ENCODE measurements at places on chromosomes 4 and X. TPM values are rescaled to one million over a fixed set of nuclear protein-coding genes. Genes with fewer than 3 reads are reported as not detected.

LONRF3 gene
- polyA plus RNA-seq = 1.00 TPM

BEX5 gene
- polyA plus RNA-seq = 11.6 TPM

KIF4A gene
- polyA plus RNA-seq = 13.0 TPM

RTL9 gene
- 0.19 TPM for polyA plus RNA-seq

SSX1 gene
- polyA plus RNA-seq = not detected

CENPVL1 gene
- 0.22 TPM for polyA plus RNA-seq

ODAM gene
- 1.2 TPM for polyA plus RNA-seq

NEUROG2 gene
- not detected for polyA plus RNA-seq

HTR2C gene
- 0.72 TPM for polyA plus RNA-seq

RHOXF2B gene
- not detected for polyA plus RNA-seq

GAGE12H gene
- not detected for polyA plus RNA-seq

ALAS2 gene
- polyA plus RNA-seq = 10.5 TPM

NR0B1 gene
- polyA plus RNA-seq = 0.32 TPM

ARAP2 gene
- polyA plus RNA-seq = 4.6 TPM

DNA sequence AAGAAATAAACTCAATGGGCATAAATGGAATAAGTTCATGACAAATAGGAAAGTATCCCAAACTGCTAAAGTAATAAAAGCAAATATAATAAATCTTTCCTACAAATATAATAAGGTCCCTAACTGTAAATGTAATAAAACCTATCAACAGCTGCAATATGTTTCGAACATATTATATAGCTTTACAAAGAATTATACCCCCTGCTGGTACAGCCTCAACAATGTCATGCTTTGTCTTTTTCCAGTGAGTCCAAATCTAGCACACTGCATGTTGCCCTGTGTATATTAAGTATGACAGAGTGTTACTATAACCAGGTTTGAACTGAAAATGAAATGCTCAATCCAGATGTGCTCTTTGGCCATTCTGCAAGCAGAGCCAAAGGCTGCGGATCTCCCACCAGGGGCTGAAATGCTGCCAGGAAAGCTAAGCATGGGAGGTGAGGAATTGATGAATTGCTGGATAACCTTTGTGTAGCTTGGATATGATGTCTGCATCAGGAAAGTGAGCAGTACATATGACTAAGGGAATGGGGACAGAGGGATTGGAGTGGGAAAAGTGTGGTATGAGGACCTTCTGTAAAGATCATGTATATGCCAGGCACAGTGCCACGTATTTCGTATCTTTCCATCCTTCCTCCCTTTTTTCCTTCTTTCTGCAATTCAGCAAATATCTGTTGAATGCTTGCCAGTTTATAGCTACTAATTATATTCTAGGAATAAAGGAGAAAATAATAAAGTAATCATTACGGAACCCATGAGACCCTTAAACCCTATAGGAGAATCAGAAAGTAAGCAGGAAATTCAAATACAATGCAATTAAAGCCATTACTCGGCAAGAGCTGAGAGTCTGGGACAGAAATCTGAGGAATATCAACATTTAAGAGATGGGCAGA lies 954.6 kb upstream of the LCORL start:
- DNase-seq = no peak

DNA sequence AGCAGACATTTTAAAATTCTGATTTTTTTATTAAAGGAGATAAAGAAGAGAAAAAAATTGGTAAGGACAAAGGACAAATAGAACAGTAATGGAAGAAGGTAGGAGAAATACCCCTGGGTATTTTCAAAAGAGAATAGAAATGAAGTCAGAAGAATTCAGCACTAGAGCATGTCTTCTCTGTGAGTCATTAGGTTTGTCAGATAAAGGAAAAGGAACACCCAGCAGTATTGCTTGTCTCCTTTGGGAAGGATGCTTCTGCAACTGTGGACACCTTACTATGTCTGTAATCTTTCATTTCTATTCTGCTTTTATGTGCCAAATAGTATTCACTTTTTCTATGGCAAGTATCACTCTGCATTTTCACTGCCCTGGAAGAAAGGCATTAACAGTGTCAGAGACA lies 24.0 kb upstream of the PCDH7 start:
- no peak for DNase-seq

GRCh38 chrX:16658284-16658683 lies 8.3 kb downstream of the S100G start:
- DNase-seq = no peak

DNA sequence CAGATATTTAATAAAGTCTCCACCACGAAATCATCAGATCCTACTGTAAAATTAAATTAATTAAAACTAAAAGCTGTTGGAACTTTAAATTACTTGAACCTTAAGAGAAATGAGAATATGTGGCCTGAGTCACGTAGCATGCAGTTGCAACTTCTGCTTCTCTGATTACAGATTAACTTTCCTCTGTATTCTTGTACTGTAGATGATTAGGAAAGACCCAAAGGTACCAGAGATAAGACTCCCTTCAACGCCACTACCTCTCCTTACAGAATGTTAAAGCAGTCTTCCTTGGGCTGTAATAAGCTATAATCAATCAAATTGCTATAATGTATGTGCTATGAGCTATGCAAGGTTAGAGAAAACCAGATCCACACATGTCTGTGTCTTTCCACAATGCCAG lies 47.9 kb downstream of the FAM13A start:
- no peak for DNase-seq

DNA sequence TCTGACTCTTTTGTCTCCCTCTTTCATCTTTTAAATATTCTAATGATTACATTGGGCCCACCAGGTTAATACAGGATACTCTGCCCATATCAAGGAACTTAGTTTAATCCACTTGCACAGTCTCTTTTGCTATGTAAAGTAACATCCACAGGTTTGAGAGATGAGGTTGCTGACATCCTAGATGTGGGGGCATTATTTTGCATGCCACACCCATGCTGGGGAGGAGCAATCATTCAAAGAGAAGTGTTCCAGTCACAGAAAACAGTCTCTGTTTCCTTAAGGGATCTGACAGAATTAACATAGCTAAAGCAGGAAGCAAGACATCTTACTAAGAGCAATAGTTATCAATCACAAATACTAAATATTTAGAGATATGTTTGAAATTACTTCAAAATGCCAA lies 11.5 kb upstream of the TRAM1L1 start:
- no peak for DNase-seq

GRCh38 chrX:36575670-36576069 lies 432.5 kb upstream of the FAM47C start:
- DNase-seq = no peak

DNA sequence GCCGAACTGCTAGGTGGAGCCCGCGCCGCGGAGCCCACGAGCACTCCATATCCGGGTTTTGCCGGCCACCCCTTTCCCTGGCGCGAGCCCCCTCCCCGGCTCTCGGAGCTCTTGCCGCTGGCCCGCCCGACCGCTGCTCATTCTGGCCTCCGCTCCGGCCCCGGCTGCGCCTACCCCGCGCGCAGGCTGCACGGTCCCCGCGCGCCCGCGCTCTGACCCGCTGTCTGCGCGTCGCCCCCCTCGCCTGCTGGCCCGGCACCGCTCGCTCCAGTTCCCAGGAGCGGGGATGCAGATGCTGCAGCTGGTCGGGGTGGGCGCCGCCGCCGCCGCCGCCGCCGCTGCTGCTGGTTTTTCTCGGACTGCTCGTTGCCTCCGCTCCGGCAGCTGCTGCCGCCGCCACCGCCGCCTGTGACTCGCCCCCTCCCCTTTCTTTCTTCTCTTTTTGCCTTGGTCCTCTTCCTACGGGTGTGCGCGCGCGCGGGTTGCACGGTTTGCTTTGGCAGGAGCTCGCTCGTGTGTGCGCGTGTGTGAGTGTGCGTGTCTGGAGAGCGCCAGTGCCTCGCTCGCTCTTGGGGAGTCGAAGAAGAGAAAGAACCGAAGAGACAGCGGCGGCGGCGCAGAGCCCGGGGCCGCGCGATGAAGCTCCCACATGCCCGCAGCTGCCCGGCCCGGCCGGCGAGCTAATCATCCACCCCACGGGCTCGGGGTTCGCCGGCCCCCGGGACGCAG lies at the start of gene ADGRL3:
ADGRL3 (plus strand) TSS at position 140 of the 729 bp plus-strand sequence.
- DNase-seq = peak; percentile 44

GRCh38 chr4:54566608-54567007 lies 91.1 kb upstream of the KIT start:
- no peak for DNase-seq

DNA sequence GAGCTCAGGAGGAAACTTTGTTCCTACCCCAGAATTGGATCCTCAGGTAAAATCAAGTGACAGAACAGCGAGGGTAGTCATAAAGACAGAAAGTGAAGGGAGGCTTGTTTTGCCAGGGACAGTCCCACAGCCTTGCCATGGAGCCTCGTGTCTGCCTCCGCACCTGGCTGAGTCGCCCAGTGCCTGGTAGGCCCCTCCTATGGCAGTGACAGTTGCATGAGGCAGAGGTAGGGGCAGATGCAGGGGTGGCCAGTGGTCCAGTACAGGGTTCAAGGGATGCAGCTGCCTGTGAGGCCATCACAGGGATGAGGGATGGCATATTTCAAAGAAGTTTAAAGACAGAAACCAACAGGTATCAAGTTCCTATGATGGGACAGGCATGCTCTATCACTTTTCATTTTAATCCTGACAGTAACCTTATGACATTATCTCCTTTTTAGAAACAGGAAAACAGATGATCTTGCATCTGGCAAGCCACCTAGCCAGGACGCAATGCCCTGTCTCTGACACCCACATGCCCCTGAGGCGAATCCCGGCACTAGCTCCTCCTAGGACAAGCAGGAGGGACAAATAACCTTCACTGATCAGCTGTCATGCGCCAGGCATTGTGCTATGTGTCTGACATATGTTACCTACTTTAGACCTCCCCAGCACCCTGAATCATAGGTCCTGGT lies 127.4 kb upstream of the ENPP6 start:
- DNase-seq = no peak

DNA sequence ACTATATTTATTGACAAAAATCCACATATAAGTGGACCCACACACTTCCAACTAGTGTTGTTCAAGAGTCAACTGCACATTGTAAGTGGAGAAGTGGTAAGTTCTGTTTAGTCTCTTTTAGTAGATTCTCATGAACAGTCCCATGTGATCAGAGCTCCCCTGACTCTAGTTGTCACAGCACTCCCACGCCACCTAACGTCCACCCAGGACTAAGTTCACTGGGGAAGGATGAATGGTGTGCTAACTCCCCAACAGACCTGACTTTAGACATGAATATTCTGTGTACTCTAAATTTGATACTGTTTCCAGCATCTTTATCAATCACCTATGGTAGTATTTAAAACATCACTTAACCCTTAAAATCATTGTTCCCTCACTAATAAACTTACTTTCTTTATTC lies 59.8 kb downstream of the PACRGL start:
- no peak for DNase-seq

- DNase-seq = no peak
These were observed 772 bp downstream of the EOLA1 start for GRCh38 chrX:149541521-149542047.

GRCh38 chr4:90375081-90375480 lies 247.9 kb downstream of the CCSER1 start:
- no peak for DNase-seq

- no peak for DNase-seq
These were observed 23.5 kb upstream of the BCORL1 start for GRCh38 chrX:129958814-129959492.

DNA sequence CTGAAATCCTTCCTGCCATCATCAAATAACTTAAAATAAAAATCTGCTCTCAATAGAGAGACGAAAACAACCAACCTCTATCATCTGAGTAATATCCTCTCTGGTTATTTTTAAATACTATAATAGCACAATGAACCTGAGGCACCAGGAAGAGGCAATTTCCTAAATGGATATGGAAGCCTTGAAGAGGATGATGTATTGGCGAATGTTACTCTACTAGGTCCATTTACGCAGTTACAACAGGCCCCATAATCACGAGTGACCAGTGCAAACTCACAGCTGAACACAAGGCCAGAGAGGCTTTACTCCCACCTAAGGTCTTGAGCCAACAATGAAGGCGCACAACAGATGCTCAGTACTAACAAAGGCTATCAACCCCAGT lies 678.8 kb upstream of the NR3C2 start:
- no peak for DNase-seq

DNA sequence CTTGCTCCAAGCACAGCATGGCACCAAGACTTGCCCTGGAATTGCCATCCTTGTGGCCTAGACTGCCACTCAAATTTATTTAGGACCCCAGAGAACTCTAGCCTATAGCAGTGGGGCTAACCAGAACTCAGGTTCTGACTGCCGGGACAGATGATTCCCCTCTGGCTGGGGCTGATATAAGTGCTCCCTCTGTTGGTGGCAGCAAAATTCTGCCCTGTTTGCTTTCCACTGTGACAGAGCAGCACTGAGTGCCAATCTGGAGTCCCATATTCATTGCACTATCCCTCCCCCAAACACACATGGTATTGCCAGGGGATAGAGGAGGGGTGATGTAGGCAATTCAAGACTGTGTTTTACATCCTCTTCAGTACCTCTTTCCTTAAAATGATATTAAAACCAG lies 1081.9 kb downstream of the FAT4 start:
- DNase-seq = no peak

GRCh38 chr4:95290702-95291101 lies 258.1 kb downstream of the UNC5C start:
- DNase-seq = no peak

DNA sequence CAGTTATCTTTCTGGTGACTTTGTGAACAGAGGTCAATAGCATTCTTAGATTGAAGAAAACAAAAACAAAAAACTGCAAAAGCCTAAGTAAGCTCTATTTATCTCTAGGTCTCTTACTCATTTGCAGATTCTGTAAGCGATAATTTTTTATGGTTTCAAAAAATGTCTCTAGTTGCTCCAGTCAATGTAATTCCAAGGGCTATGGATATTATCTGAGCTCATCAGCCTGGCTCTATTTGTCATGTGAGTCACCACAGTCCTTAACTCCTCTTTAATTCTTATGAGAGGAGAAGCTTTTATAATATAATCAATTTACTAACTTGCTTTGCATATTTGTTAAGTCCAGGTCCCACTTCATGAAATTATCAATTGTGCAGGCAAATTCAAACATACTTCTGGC lies 79.1 kb downstream of the NPFFR2 start:
- DNase-seq = no peak

- DNase-seq = no peak
These were observed 32.4 kb upstream of the TMEM131L start for GRCh38 chr4:153433754-153434105.

- DNase-seq = no peak
These were observed 18.4 kb downstream of the C4orf17 start for GRCh38 chr4:99529228-99529627.

GRCh38 chr4:123785538-123785937 lies 388.9 kb downstream of the SPRY1 start:
- DNase-seq = no peak

DNA sequence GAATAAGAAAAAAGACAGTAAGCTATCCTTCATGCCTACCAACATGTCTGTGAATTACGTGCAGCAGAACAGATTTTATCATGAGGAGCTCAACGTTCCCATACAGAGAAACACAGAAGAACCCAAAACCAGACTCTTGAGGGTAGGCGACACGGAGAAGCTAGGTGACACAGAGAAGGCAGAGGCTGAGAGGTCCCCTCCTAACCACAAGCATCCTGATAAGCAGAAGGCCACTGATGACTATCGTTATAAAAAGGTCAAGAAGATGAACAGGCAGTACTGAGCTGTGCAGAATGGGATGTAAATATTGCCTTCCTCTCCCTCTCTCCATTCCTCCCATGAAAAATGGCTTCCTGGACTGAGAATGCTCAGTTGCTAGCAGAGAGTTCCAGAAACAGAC lies 350.2 kb upstream of the BOD1L1 start:
- no peak for DNase-seq
